AG20443 (cell line): ENCODE measurements at places on chromosomes 6 and 20.

DNA sequence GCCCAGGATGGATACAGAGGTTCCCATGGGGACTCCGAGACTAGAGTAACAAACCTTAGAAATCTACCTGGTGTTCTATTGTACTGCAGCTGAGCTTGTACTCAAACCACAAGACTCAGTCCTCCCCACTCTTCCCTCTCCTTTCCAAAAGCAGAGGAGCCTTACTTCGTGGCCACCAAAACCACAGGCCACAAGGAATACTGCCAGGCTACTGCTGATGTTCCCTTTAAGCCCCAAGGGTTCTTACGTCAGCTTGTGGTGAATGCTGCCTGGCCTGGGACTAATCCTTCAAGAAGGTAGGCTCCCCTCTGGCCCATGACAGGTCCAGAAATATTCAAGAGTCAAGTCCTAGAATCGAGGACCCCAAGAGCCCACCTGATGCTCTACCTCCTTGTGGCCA is 10.5 kb upstream of the DEFB128 start:
- no peak for DNase-seq

DNA sequence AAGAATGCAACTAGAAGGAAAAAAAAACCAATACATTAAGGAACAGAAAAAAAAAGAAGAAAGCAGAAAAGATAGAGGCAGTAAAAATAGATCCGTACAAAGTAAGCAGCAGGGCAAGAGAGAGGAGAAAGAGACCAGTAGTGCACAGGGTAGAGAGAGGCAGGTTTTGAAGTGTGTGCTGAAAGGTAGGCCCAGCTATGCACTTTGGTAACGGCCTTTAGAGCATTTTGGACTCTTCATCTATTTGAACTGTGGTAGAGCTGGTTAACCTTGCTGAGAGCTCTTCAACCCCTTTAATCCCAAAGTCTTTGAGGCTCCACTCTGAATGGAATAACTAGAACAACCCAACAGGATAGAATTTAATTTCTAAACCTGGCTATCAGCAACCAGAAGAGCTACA is 45.2 kb downstream of the ADGRB3 start:
- DNase-seq: no peak

GRCh38 chr20:62788607-62789006 is 7.7 kb upstream of the MRGBP start:
- no peak for DNase-seq

- DNase-seq: no peak
Measured at GRCh38 chr6:109166673-109167072, 71.4 kb downstream of the CEP57L1 start.

DNA sequence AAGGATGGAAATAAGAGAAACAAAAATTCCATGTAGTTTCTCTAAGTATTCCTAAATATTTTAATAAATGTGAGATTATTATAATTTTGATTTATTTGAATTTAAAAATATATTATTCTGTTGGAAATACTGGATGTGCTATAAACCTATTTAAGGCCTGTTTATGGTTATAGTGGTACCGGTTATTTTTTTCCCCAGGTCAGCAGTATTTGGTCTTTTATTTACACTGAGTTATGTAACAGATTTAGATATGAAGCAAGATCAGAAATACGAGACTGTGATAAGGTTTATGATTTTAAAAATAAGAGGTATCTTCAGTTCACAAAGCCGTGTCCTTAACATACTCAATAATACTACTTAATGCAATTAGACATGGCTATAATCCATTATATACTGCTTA is 634.3 kb upstream of the POU3F2 start:
- DNase-seq: no peak

DNA sequence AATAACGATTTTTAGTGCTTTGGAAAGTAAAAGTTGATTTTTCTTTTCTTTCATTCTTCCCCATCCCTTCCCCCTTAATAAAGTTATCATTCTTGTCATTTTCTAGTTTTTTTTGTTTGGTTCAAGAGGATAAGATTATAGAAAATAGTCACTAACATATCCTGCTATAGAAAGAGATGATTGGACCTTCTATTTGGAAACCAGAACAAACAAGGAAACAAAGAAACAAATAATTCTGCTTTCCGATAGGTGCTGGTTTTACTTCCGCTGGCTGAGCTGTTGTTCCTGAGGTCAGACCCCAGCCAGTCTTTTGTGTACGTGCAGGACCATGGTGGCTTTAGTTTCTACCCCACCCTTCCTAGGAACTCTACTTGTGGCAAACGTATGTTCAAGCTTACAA is at the start of gene CDH26:
CDH26 (plus strand) TSS at position 301 of the 400 bp plus-strand sequence. CDS start 304 bp downstream, outside the sequence.
- DNase-seq: no peak

DNA sequence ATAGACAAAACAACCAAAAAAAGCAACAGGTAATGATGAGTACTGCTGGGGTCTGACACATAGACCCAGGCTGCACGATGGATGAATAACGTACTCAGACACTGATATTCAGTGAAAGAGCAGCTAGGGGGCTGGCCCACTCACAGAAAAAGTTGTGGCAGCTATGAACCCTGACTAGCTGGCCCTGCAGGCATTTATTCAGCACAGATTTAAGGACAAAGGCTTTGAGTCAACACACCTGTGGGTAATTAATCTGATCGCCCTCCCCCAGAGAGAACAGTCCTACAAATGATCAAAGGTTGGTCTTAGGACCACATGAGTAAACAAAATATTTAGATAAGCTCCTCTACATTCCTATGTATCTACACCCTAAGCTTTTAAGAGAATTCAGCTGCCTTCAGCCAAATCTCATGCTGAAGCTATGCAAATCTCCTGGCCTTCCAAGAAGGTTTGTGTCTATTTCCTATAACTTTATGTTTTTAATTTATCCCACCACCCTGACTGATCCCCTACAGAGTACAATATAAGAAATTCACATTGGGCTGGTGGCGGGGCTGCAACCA is 81.7 kb upstream of the NXT1 start:
- DNase-seq: no peak

- peak; percentile 93 for DNase-seq
Measured at GRCh38 chr20:3115190-3116107, 30.9 kb upstream of the AVP start.

DNA sequence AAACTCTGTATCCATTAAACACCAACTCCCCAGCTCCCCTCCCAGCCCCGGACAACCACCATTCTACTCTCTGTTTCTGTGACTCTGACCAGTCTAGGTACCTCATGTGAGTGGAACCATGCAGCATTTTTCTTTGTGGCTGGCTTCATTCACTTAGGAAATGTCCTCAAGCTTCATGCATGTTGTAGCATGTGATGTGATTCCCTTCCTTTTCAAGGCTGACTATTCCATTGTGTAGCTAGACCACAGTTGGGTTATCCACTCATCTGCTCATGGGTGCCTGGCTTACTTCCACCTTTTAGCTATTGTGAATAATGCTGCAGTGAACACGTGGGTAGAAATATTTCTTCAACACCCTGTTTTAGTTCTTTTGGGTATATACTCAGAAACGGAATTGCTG is 8.8 kb upstream of the BPHL start:
- DNase-seq: no peak

GRCh38 chr6:148146717-148147462 is 195.7 kb upstream of the SASH1 start:
- no peak for DNase-seq

DNA sequence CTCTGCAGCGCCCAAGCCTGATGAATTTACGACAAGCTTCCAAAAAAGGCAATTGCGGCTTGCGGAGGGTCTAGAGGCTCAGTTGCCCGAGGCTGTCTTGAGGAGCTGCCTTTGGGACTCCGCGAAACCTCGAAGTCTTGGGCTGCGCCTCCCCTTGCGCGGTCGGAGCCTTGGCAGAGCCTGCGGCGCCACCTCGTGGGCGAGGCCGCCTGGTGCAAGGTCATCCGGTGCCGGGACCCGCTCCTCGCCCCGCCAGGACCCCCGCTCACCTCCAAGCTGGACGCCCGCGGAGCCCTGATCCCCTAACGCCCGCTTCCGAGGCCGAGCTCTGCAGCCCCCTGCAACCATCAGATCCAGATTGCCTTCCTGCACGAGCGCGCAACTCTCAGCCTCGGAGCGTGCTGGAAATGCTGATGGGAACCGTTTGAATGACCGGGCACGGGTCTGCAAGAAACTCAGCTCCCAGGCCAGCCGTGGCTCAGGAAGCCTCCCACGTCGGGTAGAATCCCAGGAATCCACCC is 14.9 kb upstream of the FAM210B start:
- DNase-seq: peak; percentile 87

DNA sequence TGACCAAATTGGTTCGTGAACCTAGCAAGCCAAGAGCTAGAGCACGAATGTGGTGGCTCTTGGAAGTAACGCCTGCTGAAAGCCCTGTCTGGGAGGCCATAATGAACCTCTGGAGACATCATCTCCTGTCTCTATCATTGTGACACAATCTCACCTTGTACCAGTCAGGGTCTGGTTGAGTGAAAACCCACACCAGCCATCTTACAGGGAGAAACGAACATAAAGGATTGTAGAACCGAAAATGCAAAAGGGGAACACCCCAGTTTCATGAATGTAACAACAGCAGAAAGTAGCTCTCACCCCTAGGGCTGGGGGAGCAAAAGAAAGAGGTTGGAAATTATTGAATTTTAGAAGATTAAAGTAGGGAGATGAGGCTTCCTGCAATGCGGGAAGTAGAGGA is 50.9 kb upstream of the TAB2 start:
- no peak for DNase-seq

- DNase-seq: peak; percentile 55
Measured at GRCh38 chr20:1509237-1509636, 18.0 kb upstream of the SIRPB2 start.

DNA sequence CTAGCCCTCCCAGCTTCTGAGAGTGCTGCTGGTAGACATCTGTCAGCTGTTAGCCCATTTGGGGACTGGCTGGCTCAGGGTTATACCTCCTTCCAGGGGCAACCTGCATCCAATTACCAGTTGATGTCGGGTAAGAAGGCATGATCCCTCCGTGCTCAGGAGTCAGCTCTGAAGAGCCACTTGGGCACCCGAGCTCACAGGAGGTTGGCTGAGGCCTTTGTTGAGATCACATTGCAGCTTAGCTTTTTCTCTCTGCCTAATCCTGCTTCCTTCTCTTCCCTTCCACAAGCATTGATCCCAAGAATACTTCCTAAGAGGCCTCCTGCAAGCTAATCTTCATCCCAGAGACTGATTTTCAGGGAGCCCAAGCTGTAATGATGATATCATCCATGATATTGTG is 35.5 kb downstream of the SCP2D1 start:
- DNase-seq: no peak

- no peak for DNase-seq
Measured at GRCh38 chr6:140660295-140660694, 1285.8 kb upstream of the CITED2 start.

DNA sequence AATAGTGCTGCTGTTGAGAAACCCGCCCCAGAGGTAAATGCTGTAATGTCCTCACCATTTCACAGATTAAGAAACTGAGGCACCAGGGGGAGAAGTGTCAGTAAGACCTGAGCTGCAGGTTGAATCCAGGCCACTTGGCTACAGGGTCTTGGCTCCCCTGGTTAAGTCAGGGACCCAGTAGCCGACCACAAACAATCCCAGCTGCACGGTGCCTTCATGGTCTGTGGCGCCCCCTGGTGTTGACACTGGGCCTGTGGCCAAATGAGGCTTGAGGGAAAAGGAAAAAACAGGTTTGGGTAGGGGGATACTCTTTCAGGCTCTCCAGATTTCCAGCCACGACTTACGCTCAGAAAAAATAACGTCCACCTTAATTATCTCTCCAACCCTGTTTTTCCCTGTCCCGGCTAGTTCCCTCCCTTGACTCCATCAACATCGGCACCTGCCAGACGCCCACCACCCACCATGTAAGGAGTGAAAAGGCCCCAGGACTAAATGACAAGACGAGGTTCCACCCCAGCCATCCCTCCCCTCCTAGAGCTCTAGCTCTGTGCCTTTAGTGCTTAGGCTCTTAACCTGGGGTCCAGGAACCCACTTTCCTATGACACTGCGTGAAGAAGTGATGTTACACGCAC is 47.7 kb upstream of the POLR1H start:
- peak; percentile 55 for DNase-seq

GRCh38 chr6:27312950-27313271 is 838 bp upstream of the POM121L2 start:
- DNase-seq: no peak
